T-helper 9 cell (primary cell): ENCODE measurements at places on chromosomes 1 and 21.

- no peak for DNase-seq
Observed at GRCh38 chr1:247747616-247748015, 325 bp downstream of the OR14A2 start.

GRCh38 chr1:36400825-36401601 lies 3.3 kb upstream of the LSM10 start:
- DNase-seq: no peak

DNA sequence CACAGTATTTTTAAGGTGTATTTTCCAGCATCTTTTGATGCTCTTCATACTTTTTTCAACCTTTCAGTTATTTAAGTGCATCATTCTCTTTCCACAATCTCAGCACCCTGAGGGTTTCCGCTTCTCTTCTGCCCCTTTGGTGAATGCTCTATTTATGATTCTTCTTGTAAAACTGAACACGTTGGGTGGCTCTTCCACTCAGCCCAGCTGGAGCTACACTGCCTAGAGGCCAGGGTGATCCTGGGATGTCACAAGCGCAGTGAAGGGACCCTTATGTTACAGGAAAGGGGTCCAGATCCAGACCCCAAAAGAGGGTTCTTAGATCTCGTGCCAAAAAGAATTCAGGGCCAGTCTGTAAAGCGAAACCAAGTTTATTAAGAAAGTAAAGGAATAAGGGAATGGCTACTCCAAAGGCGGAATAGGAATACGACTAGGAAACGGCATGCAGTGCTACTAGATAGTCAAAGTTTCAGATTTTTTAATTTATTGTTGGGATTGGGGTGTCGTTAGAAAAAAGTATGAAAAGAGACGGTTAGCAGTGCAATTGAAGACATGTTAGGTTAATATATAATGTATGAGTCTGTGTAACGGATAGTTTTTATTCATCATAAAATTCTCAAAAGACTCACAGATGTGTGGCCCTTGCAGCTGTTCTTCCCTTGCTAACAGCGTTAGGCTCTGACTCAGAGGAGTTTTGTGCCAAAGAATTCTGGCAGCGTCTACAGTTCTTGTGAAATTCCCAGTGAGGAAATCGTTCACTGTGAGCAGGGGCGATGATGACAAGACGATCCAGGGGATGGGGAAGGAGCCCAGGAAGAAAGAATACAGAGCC lies 14.4 kb upstream of the ERVH48-1 start:
- DNase-seq: no peak

GRCh38 chr1:156247460-156248322 lies at the start of gene PAQR6:
Gene PAQR6 (minus strand): TSS chr1:156248056. CDS start chr1:156246731, 1,325 bp downstream.
- no peak for DNase-seq

DNA sequence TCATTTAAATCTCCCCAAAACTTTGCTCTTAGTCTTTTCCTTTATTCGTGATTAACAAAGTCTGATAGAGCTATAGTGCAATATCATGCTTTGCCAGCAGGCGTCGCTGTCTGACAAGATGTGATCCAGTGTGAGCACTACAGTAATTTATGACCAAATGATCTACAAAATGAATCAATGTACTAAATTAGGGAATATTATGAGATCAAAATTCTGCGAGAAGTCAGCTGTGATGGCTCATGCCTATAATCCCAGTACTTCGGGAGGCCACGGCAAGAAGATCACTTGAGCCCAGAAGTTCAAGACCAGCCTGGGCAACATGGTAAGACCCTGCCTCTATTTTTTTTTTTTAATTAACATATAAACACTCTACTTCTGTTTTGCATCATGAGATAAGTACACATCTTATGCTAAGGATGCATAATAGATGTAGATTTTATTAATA lies 3.6 kb upstream of the SPSB1 start:
- peak; percentile 90 for DNase-seq

DNA sequence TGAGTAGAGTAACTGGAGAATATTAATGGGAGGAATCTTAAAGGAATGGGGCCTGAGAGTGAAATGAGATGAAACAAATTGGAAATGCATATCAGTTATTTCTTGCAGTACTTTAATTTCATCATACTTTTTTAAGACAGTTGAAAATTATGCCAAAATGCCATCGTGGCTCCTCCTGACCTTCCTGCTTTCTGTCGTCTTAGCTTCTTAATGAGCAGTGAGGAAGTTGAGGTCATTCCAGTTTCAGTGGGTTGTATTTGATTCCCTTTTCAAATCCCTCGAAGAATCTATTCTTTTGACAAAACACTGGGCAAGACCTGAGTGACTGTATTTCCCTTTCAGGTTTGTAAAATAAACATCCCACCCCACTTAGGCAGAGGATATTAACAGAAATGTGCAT lies 134.9 kb upstream of the MAP1LC3C start:
- DNase-seq: no peak

DNA sequence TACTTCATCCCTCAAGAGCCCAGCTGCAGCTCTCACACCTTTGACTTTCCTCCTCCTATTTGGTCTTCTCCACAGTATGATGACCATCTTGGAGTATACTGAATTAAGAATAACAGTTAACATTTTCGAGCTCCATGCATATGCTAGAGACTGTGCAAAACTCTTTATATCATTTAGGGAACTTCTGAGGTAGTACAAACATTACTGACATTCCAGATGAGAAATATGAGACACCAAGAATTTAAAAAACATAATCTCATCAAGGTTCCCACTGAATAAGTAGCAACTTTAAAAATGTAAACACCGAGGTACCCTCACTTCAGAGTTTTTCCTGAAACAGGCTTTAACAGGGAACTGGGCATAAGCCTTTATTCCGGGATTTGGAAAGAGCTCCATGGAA lies 22.7 kb downstream of the FMO3 start:
- no peak for DNase-seq

DNA sequence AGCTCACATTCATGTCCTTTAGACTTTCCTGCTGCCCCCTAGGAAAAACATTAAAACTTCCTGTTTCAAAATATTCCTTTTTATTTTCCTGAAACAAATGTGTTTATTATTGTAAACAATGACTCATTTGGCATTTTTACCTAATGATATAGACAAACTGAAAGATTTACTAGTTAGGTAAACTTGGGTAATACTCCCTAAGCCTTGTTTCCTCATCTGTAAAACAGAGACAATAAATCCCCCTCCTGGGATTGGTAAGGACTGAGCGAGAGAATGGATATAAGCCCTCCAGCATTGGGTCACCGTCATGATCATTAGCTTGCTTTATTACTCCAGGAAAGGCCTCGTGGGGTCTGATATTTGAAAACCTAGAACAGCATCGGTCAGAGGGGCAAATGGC lies 59.8 kb downstream of the LPAR3 start:
- no peak for DNase-seq

GRCh38 chr21:36708286-36709029 lies 9.5 kb downstream of the SIM2 start:
- DNase-seq: no peak
